ENCODE measurements at places on chromosomes 7 and 10.
A peak's percentile ranks its signal among the peaks of the same experiment; 100 is the strongest.

GRCh38 chr7:28700096-28700495 is 258.0 kb downstream of the TRIL start:
- no peak for DNase-seq

- DNase-seq: peak; percentile 74
Observed at GRCh38 chr7:2527505-2528467, 8.2 kb downstream of the LFNG start.

DNA sequence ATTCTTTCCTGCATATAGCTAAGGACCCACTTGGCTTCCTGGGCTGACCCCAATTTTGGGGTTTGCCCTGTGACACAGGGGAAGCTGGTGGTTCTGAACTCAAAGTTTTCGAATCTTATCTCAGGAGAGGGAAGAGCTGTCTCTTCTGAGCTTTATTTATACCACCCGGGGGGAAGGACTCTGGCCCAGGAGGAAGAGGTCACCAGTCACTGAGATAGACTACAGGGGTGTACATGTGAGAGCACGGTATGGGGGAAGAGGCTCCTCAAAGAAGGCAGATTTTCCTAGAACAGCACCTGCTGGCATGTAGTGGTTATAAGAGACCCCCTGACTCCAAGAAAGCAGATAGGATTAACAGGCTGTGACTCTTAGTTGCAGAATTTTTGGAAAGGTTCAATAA is 101.8 kb upstream of the ELMO1 start:
- no peak for DNase-seq

GRCh38 chr10:10796061-10796773 is 221.5 kb upstream of the CELF2 start:
- DNase-seq: no peak

DNA sequence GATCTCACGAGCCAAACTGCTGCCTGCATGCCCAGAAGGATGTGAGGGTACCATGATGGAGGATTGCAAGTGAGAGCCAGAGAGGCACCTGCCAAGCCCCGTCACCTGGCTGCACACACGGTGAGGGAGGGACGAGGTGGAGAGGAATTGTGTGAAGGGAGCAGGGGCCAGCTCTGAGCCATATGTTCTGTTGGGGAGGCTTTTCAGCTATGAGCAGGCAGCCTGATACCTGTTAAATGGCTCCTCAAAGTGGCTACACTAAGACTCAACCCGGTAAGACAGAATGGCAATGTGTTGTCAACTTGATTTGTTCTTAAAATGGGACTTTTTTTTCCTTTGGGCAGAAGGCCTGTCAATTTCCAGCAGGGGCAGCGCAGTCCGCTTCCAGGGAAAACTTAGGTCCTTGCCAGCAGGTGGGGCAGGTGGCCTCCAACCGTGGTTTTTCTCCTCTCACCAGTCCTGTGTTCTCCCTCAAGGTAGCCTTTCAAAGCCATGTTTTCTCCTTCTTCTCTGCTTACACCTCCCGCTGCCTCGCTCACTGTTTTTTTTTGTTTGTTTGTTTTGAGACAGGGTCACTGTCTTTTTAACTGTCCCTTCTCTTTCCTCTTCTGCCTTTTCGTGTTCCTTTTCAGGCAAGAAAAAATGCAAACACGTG is 57.7 kb upstream of the ZNRF2 start:
- DNase-seq: no peak
